ENCODE measurements at places on chromosomes 11 and 22.

- no peak for DNase-seq
These were observed 58.3 kb downstream of the AAMDC start for GRCh38 chr11:77879218-77879617.

DNA sequence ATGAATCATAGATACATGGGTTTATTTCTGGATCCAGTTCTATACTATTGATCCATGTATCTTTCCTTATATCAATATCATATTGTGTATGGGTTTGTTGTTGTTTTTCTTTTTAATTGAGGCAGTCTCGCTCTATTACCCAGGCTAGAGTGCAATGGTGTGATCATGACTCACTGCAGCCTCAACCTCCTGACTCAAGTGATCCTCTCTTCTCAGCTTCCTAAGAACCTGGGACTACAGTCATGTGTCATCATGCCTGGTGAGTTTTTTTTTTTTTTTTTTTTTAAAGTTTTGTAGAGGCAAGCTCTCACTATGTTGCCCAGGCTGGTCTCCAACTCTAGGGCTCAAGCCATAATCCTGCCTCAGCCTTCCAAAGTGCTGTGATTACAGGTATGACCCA lies 1589.4 kb upstream of the TENM4 start:
- DNase-seq: no peak

DNA sequence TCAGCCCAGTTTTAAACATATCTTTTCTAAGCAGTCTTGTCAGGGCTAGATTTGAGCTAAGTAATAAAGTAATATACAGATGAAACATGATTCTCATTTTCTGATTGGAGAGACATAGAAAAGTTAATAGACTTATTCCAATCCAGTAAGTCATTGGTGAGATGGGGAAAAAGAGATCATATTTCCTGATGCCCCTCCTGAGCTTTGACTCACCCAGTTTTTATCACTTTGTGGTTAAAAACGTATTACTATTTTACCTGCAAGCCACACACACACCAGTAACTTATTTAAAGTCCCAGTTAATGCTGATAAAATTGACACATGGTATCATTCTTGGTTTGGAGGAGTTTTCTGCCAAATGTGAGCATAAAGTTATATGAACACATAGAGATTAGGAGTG lies 306.8 kb downstream of the CADM1 start:
- no peak for DNase-seq

- DNase-seq: no peak
These were observed 59.3 kb downstream of the GGTLC2 start for GRCh38 chr22:22703715-22704114.

- no peak for DNase-seq
These were observed 8.4 kb downstream of the SLCO2B1 start for GRCh38 chr11:75159151-75159953.

GRCh38 chr11:78940500-78941225 lies 366.0 kb upstream of the NARS2 start:
- DNase-seq: no peak

DNA sequence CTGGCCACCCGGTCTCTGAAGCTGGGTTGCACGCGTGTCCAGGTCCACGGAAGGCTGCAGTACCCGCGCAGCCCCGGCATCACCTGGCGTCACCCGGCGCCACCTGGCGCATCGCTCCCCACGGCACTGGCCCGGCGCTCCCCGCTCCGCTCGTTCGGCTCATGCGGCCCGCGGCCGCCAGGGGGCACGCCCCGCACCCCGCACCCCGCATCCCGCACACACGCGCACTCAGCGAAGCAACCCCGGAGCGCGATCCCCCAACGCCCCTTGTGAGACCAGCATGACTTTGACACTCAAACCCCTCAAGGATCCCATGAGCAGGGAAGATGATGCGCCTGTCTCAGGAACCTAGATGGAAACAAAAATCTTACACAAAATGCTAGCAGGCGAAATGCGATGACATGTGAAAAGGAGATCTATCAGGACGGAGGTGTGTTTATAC lies 11.9 kb downstream of the B3GNT6 start:
- DNase-seq: peak; percentile 76

GRCh38 chr11:105034813-105035620 lies at the start of gene CASP1:
TSS of gene CASP1 (minus strand) at chr11:105035144. CDS start at chr11:105035113, 31 bp downstream.
- DNase-seq: peak; percentile 39

GRCh38 chr11:7613394-7613720 lies 59.9 kb downstream of the CYB5R2 start:
- DNase-seq: no peak

- no peak for DNase-seq
These were observed 3.1 kb upstream of the CTSD start for GRCh38 chr11:1766719-1767398.

Data from activated CD4-positive, alpha-beta T cell treated with anti-CD3 and anti-CD28 coated beads for 48 hours (primary cell).